Activated CD4-positive, alpha-beta memory T cell treated with anti-CD3 and anti-CD28 coated beads, Interleukin-2, amount 10 ng/mL, durations not matched to agents 7 days and 5 days (primary cell): ENCODE measurements at places on chromosomes 2 and 18. TPM values are rescaled to one million over a fixed set of nuclear protein-coding genes. Genes with fewer than 3 reads are reported as not detected.

The CDH2 gene
- not detected for total RNA-seq

The CMPK2 gene
- total RNA-seq = 91.1 TPM

The TUBA4B gene
- total RNA-seq = not detected

The ZC3H6 gene
- total RNA-seq = 13.5 TPM

The YES1 gene
- 11.2 TPM for total RNA-seq

The UGT1A6 gene
- total RNA-seq = not detected

The NGEF gene
- total RNA-seq = 0.48 TPM

The POMC gene
- total RNA-seq = 2.7 TPM

The ASPRV1 gene
- total RNA-seq = 0.98 TPM

The TUBB8B gene
- not detected for total RNA-seq

The TET3 gene
- 10.1 TPM for total RNA-seq

The CD8B2 gene
- total RNA-seq = not detected

The IL1A gene
- total RNA-seq = 5.4 TPM

The DHRS9 gene
- not detected for total RNA-seq

The NT5C1B gene
- total RNA-seq = not detected

The ZNF804A gene
- total RNA-seq = not detected

The B4GALT6 gene
- 1.2 TPM for total RNA-seq

The FBXO11 gene
- 59.4 TPM for total RNA-seq

The THOC1 gene
- 42.2 TPM for total RNA-seq
